ENCODE measurements at places on chromosomes 3 and 15. TPM values are rescaled to one million over a fixed set of nuclear protein-coding genes. Genes with fewer than 3 reads are reported as not detected.

Gene FEZF2
- total RNA-seq = 0.11 TPM

Gene IMPG2
- total RNA-seq = 0.02 TPM

Gene CHRD
- total RNA-seq = 1.9 TPM

Gene GASK1A
- total RNA-seq = 5.3 TPM

Gene EPHB3
- 1.0 TPM for total RNA-seq

Gene CLRN1
- not detected for total RNA-seq

Gene CDHR4
- not detected for total RNA-seq

Gene EPHA6
- 0.48 TPM for total RNA-seq

Gene RYK
- 60.6 TPM for total RNA-seq

Gene REC114
- total RNA-seq = not detected

Gene IL16
- 0.28 TPM for total RNA-seq

Gene ALDH1A2
- 0.72 TPM for total RNA-seq

Gene CAND2
- 10.2 TPM for total RNA-seq

Gene RPP14
- total RNA-seq = 24.4 TPM

Gene FAIM
- total RNA-seq = 11.0 TPM

Gene MASP1
- 1.0 TPM for total RNA-seq

Gene CLDN16
- not detected for total RNA-seq

Gene PIF1
- total RNA-seq = 64.0 TPM

Gene FETUB
- not detected for total RNA-seq

Gene C2CD4A
- total RNA-seq = not detected

Gene OR5K2
- not detected for total RNA-seq

Gene WDR93
- not detected for total RNA-seq

Gene LRRC15
- 0.07 TPM for total RNA-seq

Gene DNAH12
- total RNA-seq = not detected

Gene TRANK1
- 5.9 TPM for total RNA-seq

Gene CAV3
- not detected for total RNA-seq

Gene CFAP44
- 3.7 TPM for total RNA-seq

Gene TMEM43
- 36.7 TPM for total RNA-seq

Gene GPR160
- total RNA-seq = 14.1 TPM

Gene GOLGA6D
- total RNA-seq = 0.37 TPM

Gene CHAC1
- 47.2 TPM for total RNA-seq

Gene KCNAB1
- total RNA-seq = 5.2 TPM

Gene GOLGA8T
- total RNA-seq = 0.53 TPM

Gene ZNF774
- 2.5 TPM for total RNA-seq

Gene LEKR1
- total RNA-seq = 0.22 TPM

Gene MESP2
- total RNA-seq = not detected

Gene GALNT15
- 0.04 TPM for total RNA-seq

Gene LSAMP
- total RNA-seq = 0.66 TPM

Gene INAFM2
- 25.4 TPM for total RNA-seq

Gene APOD
- total RNA-seq = not detected

Gene FBLN2
- total RNA-seq = 11.8 TPM

Gene CATSPER2
- total RNA-seq = 1.6 TPM

Gene SERPINI1
- 5.8 TPM for total RNA-seq

Gene TKT
- total RNA-seq = 676 TPM

Gene PLOD2
- total RNA-seq = 17.9 TPM

Gene KLHL40
- total RNA-seq = not detected

Gene STRA6
- 12.8 TPM for total RNA-seq

Gene FMN1
- 1.9 TPM for total RNA-seq

Gene EIF4E3
- total RNA-seq = 12.9 TPM

Gene GOLGA6A
- 0.72 TPM for total RNA-seq

Gene CYP1A2
- not detected for total RNA-seq
